Activated T-cell treated with anti-CD3 and anti-CD28 coated beads, Interleukin-2, amount 50 U/mL, for 24 hours (primary cell): ENCODE measurements at places on chromosomes 3 and 15.
A peak's percentile ranks its signal among the peaks of the same experiment; 100 is the strongest.

DNA sequence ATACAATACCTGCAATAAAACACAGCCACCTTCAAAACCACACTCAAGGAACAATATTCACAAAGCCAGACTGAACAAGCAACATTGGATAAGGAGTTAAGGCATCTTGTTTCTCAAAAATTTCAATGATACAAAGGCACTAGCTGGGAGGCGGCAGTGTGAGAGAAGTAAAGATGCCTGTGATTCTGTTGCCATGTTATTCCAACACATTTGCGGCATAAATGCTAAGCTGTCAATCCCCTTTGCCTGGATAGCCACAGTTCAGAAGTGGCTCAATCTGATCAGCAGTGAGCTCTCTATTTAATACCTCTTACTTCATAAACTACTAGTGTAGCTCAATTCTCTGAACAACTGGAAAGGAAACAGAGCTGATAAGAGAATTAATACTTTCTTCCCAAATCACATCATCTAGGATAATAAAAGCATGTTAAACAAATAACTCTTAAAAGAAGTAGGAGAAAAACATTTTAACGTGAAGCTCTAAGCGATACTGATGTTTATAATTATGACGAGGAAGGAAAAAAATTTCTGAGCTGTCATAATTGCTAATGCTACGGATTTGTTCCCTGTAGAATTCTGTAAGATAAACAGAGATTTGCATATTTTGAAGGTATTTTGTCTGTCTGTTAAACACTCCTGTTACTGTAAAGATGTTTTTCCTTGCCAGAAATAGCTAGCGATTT is 358.4 kb downstream of the FOXP1 start:
- H3K36me3 ChIP-seq, result peaks cover 42% of the 10 kb centered on the region
- peak overlapping the region; percentile 98 for H3K27ac ChIP-seq
- no peak for DNase-seq
- H3K27me3 ChIP-seq, result no peaks in the 10 kb centered on the region

DNA sequence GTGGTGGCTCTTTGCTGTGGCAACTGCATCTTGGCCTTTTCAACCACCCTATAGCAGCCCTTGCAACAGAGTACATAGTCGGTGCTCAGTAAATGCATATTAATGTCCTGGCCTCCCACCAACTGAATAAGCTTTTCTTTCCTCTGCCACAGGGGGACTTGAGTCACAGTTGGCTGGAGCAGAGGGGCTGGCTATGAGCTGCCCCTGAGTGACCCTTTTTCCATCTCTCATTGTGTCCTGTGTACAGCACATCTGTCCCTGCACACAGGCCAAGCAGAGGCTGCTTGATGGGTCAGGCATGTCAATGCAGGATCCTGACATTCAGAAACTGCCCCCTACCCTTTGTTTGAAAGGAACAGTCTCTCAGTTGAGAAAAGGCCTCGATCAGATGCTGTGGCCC is 22.4 kb downstream of the SPSB4 start:
- DNase-seq, result no peak
- H3K4me3 ChIP-seq, result no peak overlapping the region
- no peaks in the 10 kb centered on the region for H3K27me3 ChIP-seq
- H3K36me3 ChIP-seq, result no peaks in the 10 kb centered on the region
- H3K27ac ChIP-seq, result no peak overlapping the region

DNA sequence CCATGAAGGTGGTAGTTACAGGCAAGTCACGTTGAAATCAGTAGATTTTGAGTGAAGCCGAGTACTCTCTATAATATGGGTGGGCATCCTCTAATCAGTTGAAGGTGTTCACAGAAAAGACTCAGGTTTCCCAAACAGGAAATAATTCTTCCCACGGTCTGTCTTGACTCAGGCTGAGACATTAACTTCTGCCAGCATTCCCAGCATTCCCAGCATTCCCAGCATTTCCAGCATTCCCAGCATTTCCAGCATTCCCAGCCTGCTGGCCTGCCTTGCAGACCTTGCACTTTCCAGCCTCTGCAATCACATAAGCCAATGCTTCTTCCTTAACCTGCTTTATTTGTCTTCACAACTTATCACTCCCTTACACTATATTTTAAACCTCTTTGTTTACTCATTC is 542.3 kb upstream of the ROBO2 start:
- no peaks in the 10 kb centered on the region for H3K4me1 ChIP-seq
- no peak overlapping the region for H3K27ac ChIP-seq
- no peak for DNase-seq
- H3K36me3 ChIP-seq, result no peaks in the 10 kb centered on the region

- H3K27ac ChIP-seq, result no peak overlapping the region
- H3K4me1 ChIP-seq, result no peaks in the 10 kb centered on the region
- DNase-seq, result no peak
- H3K36me3 ChIP-seq, result no peaks in the 10 kb centered on the region
- H3K27me3 ChIP-seq, result no peaks in the 10 kb centered on the region
Observed at GRCh38 chr3:191873736-191874135, 412.8 kb downstream of the PYDC2 start.

GRCh38 chr15:38878026-38878425 is 313.4 kb upstream of the RASGRP1 start:
- no peaks in the 10 kb centered on the region for H3K36me3 ChIP-seq
- H3K4me3 ChIP-seq, result no peak overlapping the region
- H3K27ac ChIP-seq, result no peak overlapping the region
- H3K4me1 ChIP-seq, result no peaks in the 10 kb centered on the region

DNA sequence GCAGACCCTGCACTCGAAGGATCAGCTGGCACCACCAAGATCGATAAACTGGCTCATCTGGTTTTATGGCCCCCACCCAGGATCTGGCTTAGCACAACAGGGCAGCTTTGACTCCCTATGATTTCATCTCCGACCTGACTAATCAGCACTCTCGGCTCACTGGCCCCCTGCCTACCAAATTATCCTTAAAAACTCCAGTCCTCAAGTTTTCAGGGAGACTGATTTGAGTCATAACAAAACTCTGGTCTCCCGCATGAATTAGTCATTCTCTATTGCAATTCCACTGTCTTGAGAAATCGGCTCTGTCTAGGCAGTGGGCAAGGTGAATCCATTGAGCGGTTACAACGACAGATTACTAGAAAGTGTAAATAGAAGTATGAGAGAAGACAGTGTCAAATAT is 521.9 kb upstream of the RGMA start:
- no peak for DNase-seq
- no peaks in the 10 kb centered on the region for H3K4me1 ChIP-seq
- no peak overlapping the region for H3K27ac ChIP-seq
- no peak overlapping the region for H3K4me3 ChIP-seq
- peaks cover 5% of the 10 kb centered on the region for H3K27me3 ChIP-seq
- H3K36me3 ChIP-seq, result no peaks in the 10 kb centered on the region

DNA sequence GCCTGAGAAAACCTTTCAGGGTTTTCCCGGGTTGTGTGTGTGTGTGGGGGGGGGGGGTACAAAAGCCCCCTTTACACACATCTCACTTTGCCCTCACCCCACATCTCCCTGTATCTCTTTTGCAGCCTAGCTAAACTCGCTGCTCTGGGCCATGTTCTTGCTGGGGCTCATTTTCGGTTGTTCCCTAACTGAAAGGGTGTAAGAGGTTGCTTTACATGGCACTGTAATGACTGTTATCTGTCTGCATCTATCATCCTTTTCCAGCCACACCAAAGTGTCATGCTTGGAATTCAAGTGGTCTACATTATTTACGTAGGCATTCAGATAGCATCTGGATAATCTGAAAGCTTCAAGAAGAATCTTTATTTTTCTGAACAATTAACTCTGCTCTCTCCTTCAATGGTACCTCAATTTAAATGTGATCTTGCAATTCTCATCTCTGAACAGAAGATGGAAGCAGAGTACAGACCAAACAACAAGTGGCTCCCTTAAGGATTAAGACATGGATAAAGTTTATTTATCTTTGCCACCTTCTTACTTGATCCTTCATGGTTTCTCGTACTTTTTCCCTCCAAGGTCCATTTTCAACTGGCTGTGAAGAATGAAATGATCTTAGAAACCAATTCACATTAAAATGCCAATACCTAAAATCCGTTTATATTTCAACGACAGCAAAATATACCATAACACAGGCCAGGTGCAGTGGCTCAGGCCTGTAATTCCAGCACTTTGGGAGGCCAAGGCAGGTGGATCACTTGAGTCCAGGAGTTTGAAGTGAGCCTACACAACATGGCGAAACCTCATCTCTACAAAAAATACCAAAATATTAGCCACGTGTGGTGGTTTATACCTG is 34.9 kb downstream of the DCLK3 start:
- no peaks in the 10 kb centered on the region for H3K36me3 ChIP-seq
- H3K4me3 ChIP-seq, result no peak overlapping the region
- peaks cover 3% of the 10 kb centered on the region for H3K27me3 ChIP-seq
- no peaks in the 10 kb centered on the region for H3K4me1 ChIP-seq
- DNase-seq, result no peak
- no peak overlapping the region for H3K27ac ChIP-seq

DNA sequence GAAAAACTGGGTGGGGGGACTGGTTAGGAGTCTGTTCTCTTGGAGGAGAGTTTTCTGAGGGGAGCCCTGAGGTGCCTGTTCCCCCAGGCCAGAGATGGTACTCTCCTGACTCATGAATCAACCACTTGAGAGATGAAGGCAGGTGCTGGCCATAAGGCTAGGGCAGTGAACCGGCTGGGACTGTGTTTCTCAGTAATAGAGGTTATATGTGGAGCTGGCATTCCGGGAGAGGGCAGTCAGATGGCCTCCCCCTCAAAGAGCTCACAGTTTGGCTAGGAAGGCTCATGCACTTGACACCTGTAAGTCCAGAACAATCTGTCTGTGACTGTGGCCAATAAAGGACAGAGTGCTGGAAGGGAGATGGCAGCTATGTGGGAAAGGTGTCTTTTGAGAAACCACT is 10.0 kb upstream of the SCN10A start:
- peaks cover 20% of the 10 kb centered on the region for H3K27me3 ChIP-seq
- H3K4me1 ChIP-seq, result no peaks in the 10 kb centered on the region
- no peaks in the 10 kb centered on the region for H3K36me3 ChIP-seq
- no peak overlapping the region for H3K4me3 ChIP-seq

DNA sequence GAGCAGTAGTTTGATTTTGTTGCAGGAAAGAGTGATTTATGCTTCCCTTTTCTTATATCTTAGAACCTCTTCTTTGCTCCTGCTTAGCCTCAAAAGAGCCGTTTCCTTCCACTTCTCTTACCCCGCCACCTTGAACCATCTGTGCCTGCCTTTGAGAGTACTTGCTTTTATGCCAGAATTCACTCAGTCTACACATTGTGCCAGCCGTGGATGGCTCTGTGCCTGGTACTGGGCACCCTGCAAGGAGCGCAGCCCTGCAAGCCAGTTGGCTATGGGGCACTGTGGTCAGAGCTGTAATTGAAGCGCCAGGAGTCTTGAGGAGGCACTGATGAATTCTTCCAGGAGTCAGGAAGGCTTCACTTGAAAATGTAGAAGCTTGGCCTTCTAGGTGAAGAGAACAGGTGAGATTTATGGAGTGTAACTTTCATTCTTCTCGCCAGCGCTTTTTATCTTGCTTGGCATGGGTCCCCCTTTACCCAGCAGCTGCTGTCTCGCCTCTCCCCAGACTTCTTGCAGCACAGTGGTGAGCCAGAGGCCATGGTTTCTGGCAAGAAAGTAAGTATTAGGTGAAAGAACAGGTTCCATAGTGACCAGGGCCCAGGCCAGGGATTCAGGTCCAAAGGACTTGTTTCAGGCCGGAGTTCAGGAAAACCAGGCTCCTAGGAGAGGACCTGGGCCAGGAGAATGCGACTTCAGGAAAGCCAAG is 4.9 kb downstream of the TMED3 start:
- H3K27me3 ChIP-seq, result no peaks in the 10 kb centered on the region
- H3K4me1 ChIP-seq, result peaks cover 73% of the 10 kb centered on the region
- H3K27ac ChIP-seq, result no peak overlapping the region
- peaks cover 91% of the 10 kb centered on the region for H3K36me3 ChIP-seq
- H3K4me3 ChIP-seq, result no peak overlapping the region

GRCh38 chr15:51759557-51760070 is 8.2 kb downstream of the TMOD2 start:
- no peaks in the 10 kb centered on the region for H3K36me3 ChIP-seq
- no peak overlapping the region for H3K27ac ChIP-seq
- no peak overlapping the region for H3K4me3 ChIP-seq
- no peaks in the 10 kb centered on the region for H3K27me3 ChIP-seq
- H3K4me1 ChIP-seq, result peaks cover 5% of the 10 kb centered on the region

DNA sequence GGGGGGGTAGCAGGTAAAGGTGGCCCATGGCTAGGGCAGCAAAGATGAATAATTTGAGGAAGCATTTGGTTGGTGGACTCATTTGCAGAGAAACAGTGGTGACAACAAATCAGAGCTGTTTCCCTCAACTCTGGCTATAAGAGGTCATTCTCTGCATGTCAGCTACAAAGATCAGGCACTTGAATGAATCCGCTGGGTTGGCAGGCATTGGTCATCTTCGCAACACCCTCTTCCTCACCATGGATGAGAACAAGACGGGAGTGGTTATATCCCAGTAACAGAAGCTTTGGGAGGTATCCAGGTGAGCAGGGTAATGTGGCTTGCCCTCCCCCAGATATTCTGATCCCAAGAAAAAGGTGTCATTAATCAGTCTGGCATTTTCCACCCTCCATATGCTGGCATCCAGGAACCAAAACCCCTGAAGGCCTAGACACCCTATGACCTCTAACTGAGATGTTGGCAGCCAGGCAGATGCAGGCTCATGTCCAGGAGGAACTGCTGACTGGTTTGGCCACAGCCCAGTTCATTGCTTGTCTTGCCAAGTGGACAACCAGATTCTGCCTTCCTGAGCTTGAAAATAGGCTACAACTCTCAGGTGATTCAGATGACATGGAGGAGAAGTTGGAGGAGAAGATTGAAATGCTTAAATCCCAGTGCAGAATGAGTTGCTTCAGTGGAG is 108.9 kb upstream of the TRIM42 start:
- DNase-seq, result no peak
- H3K4me3 ChIP-seq, result no peak overlapping the region
- no peaks in the 10 kb centered on the region for H3K4me1 ChIP-seq
- no peak overlapping the region for H3K27ac ChIP-seq
- H3K36me3 ChIP-seq, result no peaks in the 10 kb centered on the region

DNA sequence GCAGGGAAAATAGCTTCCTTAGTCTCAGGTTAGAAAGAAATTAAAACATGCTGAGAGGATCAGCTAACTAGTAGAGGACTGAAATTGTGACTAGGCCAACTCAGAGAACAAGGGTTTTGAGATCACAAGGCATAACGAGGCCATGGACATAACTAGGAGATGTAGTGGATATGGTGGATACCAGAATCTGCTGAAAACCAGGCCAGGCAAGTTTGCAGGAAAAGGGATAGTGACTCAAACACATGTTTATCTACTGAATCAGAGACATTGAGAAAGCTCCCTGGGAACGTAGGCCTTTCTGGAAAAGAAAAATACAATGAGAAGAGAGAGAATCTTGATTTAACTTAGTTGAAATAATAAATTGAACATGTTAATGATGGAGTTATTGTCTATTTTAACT is 326.5 kb upstream of the GBE1 start:
- no peaks in the 10 kb centered on the region for H3K36me3 ChIP-seq
- DNase-seq, result no peak
- no peak overlapping the region for H3K27ac ChIP-seq
- H3K27me3 ChIP-seq, result no peaks in the 10 kb centered on the region
- H3K4me1 ChIP-seq, result no peaks in the 10 kb centered on the region
- no peak overlapping the region for H3K4me3 ChIP-seq

DNA sequence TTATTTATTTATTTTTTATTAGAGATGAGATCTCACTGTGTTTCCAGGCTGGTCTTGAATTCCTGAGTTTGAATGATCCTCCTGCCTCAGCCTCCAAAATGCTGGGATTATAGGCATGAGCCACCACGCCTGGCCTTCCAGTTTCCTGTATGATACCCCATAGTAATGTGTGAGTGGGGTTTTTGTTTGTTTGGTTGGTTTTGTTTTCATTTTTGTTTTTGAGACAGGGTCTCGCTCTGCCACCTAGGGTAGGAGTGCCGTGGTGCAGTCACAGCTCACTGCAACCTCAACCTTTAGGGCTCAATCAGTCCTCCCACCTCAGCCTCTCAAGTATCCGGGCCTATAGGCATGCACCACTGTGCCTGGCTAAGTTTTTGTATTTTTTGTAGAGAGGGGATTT is 30.9 kb downstream of the GOLM2 start:
- H3K4me3 ChIP-seq, result no peak overlapping the region
- no peak for DNase-seq
- peaks cover 23% of the 10 kb centered on the region for H3K4me1 ChIP-seq
- H3K27me3 ChIP-seq, result no peaks in the 10 kb centered on the region
